ENCODE measurements at places on chromosomes 4 and X. TPM values are rescaled to one million over a fixed set of nuclear protein-coding genes. Genes with fewer than 3 reads are reported as not detected.
A peak's percentile ranks its signal among the peaks of the same experiment; 100 is the strongest.

DCAF8L2 gene
- not detected for total RNA-seq

SLC10A4 gene
- 2.3 TPM for total RNA-seq

C4orf51 gene
- not detected for total RNA-seq

SSX3 gene
- not detected for total RNA-seq

PAGE2B gene
- not detected for total RNA-seq

ETDA gene
- total RNA-seq = not detected

- no peak for DNase-seq
These were observed 81.6 kb downstream of the MTMR8 start for GRCh38 chrX:64313624-64314023.

DNA sequence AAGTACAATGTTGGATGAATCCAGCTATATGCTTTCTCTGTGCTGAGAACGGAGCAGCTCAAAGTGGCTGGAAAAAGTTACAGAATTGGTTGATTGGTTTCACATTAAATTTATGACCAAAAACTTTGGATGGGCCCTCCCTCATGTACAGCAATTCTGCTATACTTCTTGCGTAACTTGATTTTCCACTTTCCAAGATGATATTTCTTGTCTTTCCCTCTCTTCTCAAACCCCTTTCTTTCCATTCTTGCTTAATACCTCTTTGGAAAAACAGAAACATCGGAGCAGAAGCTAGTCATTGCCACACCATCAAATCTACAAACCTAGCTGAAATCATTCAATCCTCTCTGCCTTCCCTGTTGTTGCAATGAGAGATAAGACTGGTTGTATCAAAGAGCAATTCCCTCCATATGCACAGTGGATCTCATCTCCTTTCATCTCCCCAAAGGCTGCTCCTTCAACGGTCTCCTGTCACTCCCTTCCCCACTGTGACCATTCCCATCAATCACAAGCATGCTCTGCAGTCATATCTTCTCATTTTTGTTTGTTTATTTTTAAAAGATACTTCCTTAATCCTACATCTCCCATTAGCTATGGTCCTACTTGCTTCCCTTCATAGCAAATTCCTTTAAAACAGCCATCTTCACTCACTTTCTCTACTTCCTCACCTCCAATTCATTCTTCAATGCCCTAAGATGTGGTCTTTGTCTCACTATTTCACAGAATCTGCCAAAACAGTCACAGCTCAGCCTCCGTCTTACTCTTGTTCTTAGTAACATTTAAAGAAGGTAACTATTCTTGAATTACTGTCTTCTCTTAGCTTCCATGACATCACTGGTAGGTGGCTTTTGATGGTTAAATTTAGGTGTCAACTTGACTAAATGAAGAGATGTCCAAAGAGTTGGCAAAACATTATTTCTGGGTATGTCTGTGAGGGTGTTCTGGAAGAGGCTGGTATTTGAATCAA, 145.5 kb downstream of the FAM13A start:
- DNase-seq = no peak

- no peak for DNase-seq
These were observed 532.1 kb upstream of the PITX2 start for GRCh38 chr4:111154934-111155333.

- DNase-seq = no peak
These were observed 103.7 kb upstream of the RAPGEF2 start for GRCh38 chr4:158999166-158999682.

DNA sequence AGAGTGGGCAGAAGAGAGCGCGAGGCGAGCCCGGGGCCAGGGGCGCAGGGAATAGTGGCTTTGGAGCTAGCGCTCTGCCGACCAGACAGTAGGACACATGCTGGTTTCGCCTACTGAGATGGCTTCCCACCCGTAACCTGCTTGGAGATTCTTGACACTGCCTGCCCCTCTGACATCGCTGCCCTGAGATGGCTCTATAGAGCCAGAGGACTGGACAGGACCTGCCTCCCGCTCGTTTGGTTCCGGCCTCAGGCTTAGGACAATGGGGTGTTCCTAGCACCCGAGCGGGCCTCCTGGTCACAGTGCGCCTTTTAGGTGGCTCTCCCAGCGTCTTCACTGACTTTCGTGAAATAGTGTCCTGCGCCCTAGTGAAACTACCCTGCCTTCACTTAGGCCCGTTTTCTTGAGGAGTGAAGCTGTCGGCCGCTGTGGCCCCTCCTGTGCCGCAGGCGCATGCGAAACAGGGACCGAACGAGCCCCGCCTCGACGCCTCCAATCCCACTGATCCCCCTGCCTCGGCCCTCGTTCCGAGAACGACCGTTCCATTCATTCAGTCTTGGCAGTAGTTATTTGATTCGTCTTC, 608 bp downstream of the TAF1 start:
- peak; percentile 14 for DNase-seq

DNA sequence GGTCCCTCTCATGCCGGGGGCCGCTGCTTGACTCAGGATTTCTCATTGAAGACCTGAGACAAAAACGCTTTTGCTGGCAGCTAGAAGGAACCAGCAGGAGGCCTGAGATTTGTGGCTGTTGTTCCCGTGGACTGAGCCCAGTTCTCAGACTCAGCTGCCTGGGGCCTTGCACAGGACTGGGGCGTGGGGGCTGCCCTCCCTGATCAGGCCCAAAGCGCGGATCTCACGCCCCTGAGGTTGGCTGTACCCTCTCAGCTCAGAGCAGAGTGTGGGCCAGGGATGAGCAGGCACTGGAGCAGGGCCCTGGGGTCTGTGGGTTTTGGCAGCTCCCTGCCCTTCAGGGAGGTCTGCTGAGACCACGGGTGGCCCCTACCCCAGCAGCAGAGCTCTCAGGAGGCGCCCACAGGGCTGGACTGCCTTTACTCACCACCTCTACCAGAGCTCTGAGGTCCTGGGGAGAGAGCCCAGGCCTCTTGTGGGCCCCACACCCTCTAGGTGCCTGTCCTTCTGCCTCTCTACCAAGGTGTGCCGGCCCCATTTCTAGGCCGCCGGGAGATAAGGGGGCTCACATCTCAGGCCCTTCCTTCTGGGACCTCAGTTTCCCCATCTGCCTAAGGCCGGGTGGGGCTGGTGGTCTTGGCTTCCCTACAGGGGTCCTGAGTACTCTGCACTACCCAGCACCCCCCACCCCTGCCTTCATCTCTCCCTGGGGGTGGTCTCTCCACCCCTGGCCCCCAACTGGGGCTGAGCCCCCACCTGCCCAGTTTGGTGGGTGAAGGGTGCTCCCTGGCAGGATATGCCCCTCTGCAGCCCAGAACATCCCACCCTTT, 5.6 kb downstream of the MSANTD1 start:
- DNase-seq = no peak

GRCh38 chr4:53854991-53855568, 209.3 kb downstream of the CHIC2 start:
- no peak for DNase-seq

DNA sequence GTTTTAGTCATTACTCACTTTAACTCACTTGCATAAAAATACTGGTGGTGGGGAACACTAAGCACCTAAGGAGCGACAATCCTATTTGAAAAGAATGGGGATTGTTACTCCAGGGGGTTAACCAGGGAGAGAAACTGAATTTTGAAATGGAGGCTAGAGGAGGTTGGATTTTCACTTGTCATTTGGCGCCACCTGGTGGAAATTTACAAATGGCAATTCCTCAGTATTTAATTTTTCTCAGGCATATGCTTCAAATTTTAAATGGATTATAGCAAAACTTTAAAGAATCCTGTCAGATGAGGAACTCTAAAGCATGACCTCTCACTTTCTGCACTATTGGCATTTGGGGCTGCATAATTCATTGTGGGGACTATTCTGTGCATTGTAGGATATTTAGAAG, 2.7 kb upstream of the GEMIN8 start:
- DNase-seq = peak; percentile 73

- DNase-seq = no peak
These were observed 813.1 kb upstream of the HTR2C start for GRCh38 chrX:113770806-113771205.

- no peak for DNase-seq
These were observed 92.8 kb downstream of the MAML3 start for GRCh38 chr4:140061194-140061593.

- no peak for DNase-seq
These were observed 86.4 kb downstream of the ANKRD17 start for GRCh38 chr4:73172161-73172560.

- DNase-seq = no peak
These were observed 8.8 kb upstream of the TLL1 start for GRCh38 chr4:165864271-165864670.

DNA sequence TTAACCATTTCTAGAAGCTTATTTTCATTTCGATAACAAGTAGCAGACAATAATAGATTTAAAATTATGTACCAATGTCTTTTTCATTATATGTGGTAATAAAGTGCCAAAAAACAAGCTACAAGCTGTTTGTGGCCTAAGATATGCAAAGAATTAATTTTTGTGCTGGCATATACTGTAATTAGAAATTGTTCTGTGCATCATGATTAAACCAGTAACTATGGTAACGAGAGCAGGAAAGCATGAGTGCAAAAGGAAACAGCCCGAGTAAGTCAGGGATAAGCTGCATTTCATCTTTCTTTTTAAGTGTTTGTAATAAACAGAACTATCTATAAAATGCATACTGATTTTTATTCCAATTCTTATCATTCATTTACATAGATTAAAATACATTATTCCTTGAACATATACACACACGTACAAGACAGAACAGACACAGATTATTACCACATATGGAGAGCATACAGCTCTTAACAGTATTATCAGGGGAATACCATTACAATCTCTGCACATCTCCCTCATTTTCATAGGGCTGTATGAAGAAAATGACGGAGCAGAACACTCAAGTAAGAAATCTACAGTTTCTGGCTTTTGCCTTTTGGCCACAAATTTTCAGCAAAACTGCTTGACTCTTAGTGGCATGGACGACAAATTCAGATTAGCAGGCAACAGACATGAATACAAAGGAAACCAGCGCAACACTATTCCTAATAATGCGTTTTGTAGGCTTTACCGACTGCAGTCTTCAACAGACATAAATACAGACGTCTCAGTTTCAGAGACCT, 121.3 kb upstream of the WDR17 start:
- DNase-seq = no peak

DNA sequence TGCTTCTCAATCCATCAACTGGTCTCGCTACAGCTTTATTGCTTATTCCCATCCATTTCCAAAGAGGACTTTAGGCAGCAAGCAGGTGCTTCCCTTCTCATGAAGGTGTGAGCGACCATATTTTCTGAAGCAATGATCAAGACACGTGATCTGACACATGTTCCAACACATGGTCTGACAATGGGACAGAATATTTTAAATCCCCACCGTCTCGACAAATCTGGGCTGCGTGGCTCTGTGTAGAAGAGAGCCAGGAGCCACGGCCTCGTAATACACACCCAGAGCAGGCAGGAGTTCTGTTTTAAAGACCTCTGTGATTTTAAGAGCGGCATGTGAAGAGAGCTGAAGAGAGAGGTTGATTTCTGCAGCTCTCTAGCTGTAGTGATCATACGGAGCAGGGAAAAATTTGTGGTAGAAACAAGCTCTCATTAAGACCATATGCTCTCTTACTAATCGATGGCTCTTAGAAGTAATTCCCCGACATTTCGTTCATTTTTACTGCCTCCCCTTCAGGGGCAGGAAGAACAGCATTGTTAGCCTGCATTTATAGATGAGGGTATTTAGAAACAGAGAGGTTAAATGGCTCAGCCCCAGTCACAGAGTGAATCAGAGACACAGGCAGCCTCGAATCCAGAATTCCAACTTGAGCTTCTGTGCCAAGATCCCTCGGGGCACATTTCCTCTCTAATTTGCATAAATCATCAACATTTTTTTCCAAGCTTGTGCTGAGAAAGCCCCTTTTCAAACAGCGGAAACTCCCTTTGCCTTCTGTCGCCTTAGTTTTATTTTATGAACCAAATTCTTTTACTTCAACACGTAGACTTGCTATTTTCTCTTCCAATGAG, 91.0 kb upstream of the BCOR start:
- no peak for DNase-seq
